Sciatic nerve (tissue), 2 donors: ENCODE measurements at places on chromosomes 5 and 9. TPM values are rescaled to one million over a fixed set of nuclear protein-coding genes. Genes with fewer than 3 reads are reported as not detected.

The CENPP gene
- total RNA-seq, result 9.1 TPM

DNA sequence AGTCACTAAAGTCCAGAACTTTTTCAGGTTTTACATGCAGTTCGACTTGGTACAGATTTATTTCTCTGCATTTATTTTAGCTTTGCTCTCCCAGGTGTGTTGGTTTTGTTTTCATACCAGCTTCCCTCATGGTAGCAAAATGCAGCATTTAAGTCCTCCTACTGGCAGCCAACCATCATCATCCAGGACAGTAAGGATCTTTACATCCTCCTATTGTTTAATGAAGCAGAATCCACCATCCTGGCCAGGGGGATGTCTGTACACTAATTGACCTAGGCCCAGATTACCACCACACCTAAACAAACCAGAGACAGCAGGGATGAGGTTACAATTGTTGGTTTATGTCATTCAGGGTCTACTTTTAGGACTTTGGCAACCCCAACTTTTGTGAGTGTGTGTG, 22.3 kb downstream of the CAMK4 start:
- no peak for DNase-seq

The ANKRD18A gene
- 3.9 TPM for total RNA-seq

GRCh38 chr9:23665635-23666034, 160.4 kb downstream of the ELAVL2 start:
- DNase-seq, result no peak

- no peak for DNase-seq
Observed at GRCh38 chr5:97124335-97124734, 18.1 kb downstream of the LIX1 start.

DNA sequence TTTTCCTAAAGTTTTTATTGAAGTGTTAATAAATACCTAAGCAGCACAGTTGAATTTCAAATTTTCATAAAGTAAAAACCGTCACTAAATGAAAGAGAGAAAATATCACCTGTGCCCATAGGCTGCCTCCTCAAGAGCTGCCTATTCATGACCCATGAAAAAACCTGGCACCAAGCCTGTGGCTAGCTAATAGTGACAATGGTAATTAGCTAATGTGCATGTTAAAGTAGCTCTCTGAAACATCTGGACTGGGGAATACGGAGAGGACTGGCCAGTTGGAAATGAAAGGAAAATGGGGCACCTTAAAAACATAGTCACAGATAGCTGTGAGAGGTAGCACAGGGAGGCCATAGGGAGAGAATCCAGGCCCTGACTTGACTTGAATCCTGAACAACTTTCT, 5.4 kb upstream of the GNE start:
- no peak for DNase-seq

The RGS7BP gene
- 0.67 TPM for total RNA-seq

The NAA35 gene
- 25.1 TPM for total RNA-seq

DNA sequence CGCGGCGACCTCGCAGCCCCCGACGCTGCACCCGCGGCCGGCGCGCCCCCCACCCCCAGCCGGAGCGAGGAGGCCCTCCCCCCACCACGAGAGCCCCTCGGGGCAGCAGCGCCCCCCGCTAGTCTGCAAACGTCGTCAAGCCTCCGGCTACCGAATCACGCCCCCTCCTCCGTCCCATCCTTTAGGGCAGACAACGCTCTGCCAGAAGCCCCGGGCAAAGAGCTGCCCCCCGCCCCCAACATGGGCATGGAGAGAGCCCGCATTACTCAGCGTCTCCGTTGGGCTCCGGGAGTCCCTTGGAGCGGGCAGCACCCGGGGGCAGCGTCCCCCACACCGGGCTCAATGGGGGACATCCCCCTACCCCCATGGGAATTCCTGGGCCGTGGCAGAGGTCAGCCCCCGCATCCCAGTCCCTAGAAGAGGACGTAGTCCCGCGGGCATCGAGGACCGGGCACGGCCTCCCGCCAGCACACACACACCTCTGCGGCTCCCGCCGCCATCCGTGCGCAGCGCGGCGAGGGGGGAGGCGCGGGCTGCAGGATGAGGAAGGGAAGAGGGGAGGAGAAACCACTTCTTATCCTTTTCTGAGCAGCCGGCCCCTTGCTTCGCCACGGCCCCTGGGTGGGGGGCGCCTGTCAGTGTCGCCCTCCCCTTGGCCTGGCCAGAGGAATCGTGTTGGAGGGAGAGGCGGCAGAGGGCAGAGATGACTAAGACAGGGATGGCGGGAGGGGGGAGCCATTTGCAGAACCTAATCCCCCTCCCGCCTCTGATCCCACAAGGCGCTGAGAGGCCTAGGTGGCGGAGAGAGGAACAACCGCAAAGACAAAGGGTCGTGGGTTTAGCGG, 750 bp downstream of the DNM1 start:
- no peak for DNase-seq

DNA sequence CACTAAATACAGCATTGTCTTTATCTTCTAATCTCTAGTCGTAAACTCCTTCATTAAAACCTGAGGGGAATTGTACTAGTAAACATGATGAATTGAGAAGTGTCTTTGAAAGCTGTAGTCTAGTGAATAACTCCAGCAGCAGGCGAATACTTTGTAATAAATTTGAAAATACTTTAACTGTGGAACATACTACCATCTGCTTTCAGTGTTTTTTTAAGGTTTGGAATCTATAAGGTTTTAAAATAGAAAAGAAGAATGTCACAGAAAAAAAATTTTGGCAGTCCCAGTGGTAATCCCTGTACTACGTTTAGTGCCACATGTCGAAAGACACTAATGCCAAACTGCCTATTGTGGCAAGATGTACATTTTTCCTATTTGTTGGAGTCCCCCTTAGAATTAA, 379.0 kb upstream of the NUDT12 start:
- no peak for DNase-seq

The ZNF618 gene
- total RNA-seq, result 15.5 TPM

DNA sequence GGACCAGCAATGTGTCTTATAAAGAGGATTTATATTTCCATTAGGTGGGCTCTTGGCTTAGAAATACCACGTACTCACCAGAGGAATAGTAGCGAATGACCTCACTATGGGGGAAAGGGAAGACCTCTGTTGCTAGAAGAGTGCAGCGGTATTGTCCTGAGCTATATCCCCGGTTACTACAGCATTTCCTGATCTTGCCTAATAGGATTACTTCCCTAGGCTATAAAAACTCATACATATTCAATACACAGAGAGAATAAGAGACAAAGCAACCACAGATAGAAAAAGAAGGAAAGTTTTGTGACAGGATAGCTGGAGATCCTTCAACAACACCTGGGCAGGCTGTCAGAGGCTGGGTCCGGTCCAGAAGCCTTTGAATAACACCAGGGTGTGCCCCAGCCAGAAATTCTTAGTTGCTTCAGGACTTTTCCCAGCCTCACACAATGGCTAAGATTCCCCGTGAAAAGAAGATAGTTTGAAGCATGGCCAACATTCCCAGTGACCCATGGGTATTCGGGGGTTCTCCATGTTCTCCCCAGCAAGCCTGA, 85.4 kb downstream of the TRIM36 start:
- no peak for DNase-seq

GRCh38 chr9:15299374-15299939, 7.6 kb downstream of the TTC39B start:
- DNase-seq, result no peak

DNA sequence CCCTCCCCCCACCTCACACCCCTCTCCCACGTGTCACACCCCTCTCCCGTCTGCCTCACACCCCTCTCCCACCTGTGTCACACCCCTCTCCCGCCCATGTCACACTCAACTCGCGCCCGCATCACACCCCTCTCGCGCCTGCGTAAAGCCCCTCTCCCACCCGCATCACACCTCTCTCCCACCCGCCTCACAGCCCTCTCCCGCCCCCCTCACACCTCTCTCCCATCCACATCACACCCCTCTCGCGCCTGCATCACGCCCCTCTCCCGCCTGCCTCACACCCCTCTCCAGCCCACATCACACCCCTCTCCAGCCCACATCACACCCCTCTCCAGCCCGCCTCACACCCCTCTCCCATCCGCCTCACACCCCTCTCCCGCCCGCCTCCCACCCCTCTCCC, 173.5 kb upstream of the FOXD4L5 start:
- no peak for DNase-seq

GRCh38 chr5:77906806-77907205, 130.7 kb upstream of the TBCA start:
- no peak for DNase-seq

GRCh38 chr5:80318212-80318611, 1.6 kb upstream of the SPZ1 start:
- no peak for DNase-seq

The RNF208 gene
- 10.6 TPM for total RNA-seq

- no peak for DNase-seq
Observed at GRCh38 chr9:33165263-33166151, 1.6 kb downstream of the B4GALT1 start.

- DNase-seq, result no peak
Observed at GRCh38 chr9:127424676-127424999, 456 bp downstream of the ZNF79 start.

GRCh38 chr5:10227379-10227778, 22.3 kb downstream of the ATPSCKMT start:
- no peak for DNase-seq

The PCDH12 gene
- total RNA-seq, result 7.0 TPM
